Right kidney (tissue), 9 donors: ENCODE measurements at places on chromosomes 7 and 10.

- no peak for DNase-seq
Observed at GRCh38 chr7:50783801-50784507, 1.3 kb upstream of the GRB10 start.

- no peak for DNase-seq
Observed at GRCh38 chr7:41825927-41826480, 123.1 kb upstream of the INHBA start.

- no peak for DNase-seq
Observed at GRCh38 chr10:13189961-13190360, 28.6 kb downstream of the MCM10 start.

GRCh38 chr7:37796138-37796775, 52.1 kb upstream of the NME8 start:
- DNase-seq = no peak

- no peak for DNase-seq
Observed at GRCh38 chr7:2800931-2801688, 43.0 kb downstream of the GNA12 start.

DNA sequence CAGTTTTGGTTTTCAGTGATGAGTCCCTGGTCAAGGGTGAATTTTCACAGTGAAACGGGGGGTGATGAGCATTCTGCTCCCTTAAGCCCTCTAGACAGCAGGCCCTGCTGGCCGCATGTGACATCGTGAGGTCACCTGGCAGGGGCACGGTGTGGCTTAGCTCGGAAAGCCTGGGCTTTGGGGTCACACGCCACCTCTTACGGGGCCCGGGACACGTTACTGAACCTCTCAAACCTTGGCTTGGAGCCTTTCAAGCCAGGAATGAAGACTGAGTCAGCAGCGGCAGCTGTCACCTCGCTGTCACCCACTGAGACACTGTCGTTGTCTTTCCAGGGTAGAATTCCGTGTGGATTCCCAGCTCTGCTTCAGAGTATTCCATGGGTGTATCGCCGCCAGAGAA, 4.1 kb downstream of the GET4 start:
- DNase-seq = no peak

DNA sequence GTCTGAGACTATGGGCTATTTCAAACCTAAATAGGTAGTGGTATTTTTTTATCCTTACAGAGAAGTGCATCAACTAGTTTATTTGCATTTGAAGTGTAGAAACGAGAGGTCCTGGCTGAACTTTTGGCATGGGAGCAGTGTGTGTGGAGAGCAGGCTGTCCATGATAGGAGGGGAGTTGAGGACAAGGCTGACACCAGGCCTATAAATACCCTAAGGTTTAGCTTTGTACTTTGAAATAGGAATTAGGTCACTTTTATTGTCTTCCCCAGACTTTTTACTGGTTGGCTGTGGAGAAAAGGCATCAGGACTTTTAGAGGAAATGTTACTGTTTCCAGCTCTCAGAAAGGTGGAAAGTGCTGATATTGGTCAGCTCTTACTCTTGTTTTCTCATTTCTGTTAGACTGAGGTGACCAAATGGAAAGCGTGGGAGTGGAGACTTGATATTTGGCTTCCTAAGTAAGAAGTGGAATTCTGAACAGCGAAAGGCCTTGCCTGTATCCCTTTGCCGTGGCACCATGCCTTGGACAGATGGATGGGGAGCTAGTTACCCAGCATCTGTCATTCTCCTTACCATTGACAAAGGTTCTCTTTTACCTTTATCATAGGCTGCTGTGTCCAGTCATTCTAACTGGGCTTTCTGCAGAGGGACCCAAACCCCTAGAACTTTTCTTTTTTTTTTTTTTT, 46.0 kb downstream of the GBF1 start:
- no peak for DNase-seq

GRCh38 chr7:31493714-31494181, 20.1 kb upstream of the ITPRID1 start:
- no peak for DNase-seq

GRCh38 chr7:15433151-15433550, 128.7 kb downstream of the AGMO start:
- no peak for DNase-seq

DNA sequence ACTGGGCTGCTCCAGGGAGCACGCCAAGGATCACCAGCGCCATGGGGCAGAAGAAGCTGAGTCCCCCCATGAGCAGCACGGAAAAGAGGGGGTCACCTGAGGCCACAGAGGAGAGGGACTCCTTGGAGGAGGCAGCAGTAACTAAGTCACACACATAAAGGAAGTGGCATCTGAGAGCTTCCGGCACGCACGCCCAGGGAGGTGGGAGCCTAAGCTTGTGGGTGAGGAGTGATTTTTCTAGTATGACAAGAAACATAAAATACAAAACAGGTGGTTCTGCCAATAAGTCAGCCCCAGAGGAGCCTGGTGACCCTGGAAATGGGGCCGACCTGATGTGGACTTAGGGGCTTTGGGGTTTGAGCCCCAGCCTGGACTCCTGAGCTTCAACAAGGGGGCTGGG, 60.8 kb downstream of the CARD11 start:
- no peak for DNase-seq

DNA sequence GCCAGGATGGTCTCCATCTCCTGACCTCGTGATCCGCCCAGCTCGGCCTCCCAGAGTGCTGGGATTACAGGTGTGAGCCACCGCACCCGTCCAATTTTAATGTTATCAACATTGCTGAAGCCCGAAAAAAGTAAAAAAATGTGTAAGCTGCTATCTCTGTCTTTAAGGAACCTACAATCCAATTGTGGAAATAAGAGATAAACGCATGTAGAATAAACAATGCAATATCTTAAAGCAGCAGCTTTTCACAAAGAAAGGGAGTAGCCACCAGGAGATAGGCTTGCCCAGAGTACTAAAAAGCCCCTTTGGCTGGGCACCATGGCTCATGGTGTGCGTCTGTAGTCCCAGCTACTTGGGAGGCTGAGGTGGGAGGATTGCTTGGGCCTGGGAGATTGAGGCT, 282.9 kb upstream of the LYZL1 start:
- DNase-seq = no peak

- peak; percentile 61 for DNase-seq
Observed at GRCh38 chr7:31027161-31027965, 24.7 kb upstream of the ADCYAP1R1 start.

DNA sequence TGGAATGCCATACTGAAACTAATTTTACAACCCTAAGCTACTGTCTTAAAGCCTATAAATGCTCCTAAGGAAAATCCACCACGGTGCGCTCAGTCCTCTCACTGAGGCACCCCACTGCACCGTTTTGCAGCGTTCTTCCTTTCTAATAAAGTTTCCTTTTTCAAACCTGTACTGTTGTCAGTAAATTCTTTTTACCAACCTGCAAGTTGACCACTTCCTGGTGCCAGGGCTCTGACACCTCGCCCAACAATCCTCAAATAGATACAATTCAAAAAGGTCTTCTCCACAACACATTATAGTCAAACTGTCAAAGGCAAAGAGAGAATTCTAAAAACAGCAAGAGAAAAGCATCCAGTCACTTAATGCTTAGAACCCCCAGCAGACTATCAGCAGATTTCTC, 42.8 kb downstream of the HERPUD2 start:
- no peak for DNase-seq

- no peak for DNase-seq
Observed at GRCh38 chr10:69679736-69680135, 49.7 kb downstream of the FAM241B start.

- DNase-seq = no peak
Observed at GRCh38 chr10:121080281-121080891, 229.2 kb downstream of the WDR11 start.

- no peak for DNase-seq
Observed at GRCh38 chr10:24331457-24331856, 122.5 kb downstream of the KIAA1217 start.

DNA sequence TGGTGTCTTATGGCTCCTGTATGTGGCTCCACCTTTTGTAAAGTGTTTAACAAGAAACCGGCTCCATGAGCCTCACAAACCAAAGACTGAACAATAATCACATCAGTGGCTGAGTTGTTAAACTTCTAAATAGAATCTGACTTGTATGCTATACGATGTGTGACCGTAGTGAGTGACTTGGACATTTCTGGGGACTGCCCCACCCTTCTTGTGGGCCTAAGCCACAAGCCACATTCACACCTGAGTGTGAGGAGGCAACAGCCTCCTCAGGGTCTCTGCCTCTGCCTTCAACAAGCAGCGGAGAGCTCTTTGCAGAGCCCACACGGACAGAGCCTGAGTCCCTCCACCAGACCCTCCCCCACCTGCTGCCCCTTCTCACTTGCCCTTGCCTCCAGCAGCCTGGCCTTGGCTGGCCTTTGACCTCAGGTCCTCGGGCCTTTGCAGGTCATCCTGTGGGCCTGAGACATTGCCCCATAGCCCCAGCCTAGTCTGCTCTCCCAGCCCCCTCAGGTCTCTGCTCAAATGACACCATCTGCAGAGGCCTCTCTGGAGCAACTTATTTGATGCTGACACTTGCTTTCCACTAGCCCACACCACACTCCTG, 156.8 kb upstream of the TNS3 start:
- no peak for DNase-seq

- no peak for DNase-seq
Observed at GRCh38 chr10:24930427-24930826, 22.0 kb downstream of the PRTFDC1 start.

GRCh38 chr10:33117230-33117629, 159.2 kb upstream of the ITGB1 start:
- no peak for DNase-seq

- DNase-seq = no peak
Observed at GRCh38 chr10:132746801-132747625, 38.9 kb downstream of the NKX6-2 start.

GRCh38 chr7:147412782-147413556, 1177.6 kb upstream of the C7orf33 start:
- DNase-seq = no peak

DNA sequence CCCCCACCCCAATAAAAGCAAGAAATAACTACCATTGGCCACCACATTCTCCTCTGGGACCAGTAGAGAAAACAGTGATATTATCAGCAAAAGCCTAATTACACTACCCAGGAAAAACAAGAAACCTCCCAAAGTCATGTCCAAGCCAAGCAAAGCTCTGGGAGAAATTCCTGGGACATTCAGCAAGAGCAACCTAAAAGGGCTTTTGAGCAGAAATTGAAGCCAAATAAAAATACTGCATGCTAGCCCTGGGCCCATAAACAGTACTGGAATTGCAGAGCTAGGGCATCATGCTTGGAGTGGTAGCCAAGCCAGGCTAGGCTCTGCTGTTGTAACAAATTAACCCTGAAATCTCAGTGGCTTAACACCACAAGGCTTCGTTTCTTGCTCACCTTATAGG, 347.9 kb downstream of the LRMDA start:
- DNase-seq = no peak

DNA sequence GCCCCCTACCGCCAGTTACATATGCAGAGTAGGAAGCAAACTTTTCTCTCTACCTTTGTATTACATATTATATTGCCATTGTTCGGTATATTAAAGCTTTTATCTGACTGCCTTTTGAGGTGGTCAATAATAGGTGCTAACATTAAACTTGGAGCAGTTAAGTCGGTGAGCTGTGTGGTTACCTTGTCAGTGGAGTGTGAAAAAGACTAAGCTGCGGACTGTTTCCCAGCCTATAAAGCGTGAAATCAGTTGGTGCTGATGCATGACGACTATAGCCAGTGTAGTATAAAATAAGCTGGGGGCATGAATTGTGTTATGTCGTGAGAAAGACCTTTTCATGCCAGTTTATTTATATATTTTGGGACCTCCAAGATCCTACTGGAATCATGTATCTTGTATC, 33.7 kb downstream of the R3HCC1L start:
- peak; percentile 9 for DNase-seq

GRCh38 chr10:112755446-112756234, 194.4 kb upstream of the TCF7L2 start:
- no peak for DNase-seq

- no peak for DNase-seq
Observed at GRCh38 chr10:102752266-102752930, 8.7 kb downstream of the WBP1L start.

DNA sequence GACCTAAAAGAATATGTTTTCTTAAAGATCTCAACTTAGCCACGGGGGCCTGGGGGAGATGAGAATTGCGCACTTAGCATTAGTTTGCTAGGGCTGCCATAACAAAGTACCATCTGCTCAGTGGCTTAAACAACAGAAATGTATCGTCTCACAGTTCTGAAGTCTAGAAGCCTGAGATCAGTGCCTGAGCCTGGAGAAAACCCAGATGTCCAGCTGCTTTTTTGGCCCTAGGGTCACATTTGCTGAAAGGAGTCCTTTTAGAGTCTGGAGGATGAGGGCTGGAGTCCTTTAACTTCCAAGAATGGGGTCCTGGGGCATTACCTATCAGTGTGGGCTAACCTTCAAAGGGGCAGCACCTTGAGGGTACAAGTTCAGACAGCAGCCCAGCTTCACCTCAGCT, 48.2 kb downstream of the SMURF1 start:
- DNase-seq = no peak

DNA sequence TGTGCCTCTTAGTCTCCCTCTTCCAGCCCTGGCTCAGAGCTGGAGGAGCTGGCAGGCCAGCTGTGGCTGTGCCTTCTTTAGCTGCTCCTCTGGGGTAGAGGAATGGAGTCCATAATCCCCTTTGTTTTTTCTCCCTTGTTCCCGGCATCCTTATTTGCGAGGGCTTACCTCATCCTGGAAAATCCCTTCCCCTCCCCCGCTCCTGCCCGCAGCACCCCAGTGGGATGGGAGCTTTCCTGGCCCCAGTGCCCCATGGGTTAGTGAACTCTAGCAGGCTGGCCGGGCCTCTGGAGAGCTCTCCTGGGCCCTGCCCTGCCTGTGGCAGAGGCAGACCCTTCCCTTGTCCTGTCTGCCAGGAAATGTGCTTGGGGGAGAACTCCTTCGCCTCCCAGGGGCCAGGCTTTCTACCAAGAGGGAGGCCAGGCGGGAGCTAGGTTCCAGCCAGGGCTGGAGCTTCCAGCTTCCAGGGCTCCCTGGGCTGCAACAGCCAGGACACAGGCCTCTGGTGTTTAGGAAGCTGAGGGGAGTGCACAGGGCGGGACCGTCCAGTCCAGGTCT, 16.5 kb upstream of the TRIM8 start:
- peak; percentile 64 for DNase-seq
